Caki2 (cell line): ENCODE measurements at places on chromosomes 1 and 21. TPM values are rescaled to one million over a fixed set of nuclear protein-coding genes. Genes with fewer than 3 reads are reported as not detected.
A peak's percentile ranks its signal among the peaks of the same experiment; 100 is the strongest.

DNA sequence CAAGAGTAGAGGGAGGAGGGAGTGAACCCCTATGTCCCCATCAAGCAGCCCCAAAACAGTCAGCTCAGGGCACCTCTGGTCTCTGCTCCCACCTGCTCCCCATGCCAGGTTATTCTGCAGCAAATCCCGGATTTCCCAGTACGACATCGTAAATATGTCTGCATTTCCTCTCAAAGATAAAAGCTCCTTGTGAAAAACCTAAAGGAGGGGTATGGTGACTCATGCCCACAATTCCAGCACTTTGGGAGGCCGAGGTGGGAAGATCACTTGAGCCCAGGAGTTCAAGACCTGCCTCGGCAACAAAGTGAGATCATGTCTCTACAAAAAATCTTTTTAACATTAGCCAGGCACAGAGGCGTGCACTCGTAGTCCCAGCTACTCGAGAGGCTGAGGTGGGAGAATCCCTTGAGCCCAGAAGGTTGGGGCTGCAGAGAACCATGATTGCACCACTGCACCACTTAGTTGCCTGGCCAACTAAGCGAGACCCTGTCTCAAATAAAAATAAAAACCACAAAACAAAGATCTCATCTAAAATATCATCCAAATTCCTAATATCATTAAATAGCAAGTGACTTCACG lies 7.1 kb downstream of the ACOT7 start:
- peak; percentile 63 for DNase-seq

- DNase-seq, result no peak
These were observed 90.6 kb downstream of the TLR5 start for GRCh38 chr1:223052462-223052861.

- no peak for DNase-seq
These were observed 50.1 kb upstream of the KCNJ15 start for GRCh38 chr21:38206646-38207045.

DNA sequence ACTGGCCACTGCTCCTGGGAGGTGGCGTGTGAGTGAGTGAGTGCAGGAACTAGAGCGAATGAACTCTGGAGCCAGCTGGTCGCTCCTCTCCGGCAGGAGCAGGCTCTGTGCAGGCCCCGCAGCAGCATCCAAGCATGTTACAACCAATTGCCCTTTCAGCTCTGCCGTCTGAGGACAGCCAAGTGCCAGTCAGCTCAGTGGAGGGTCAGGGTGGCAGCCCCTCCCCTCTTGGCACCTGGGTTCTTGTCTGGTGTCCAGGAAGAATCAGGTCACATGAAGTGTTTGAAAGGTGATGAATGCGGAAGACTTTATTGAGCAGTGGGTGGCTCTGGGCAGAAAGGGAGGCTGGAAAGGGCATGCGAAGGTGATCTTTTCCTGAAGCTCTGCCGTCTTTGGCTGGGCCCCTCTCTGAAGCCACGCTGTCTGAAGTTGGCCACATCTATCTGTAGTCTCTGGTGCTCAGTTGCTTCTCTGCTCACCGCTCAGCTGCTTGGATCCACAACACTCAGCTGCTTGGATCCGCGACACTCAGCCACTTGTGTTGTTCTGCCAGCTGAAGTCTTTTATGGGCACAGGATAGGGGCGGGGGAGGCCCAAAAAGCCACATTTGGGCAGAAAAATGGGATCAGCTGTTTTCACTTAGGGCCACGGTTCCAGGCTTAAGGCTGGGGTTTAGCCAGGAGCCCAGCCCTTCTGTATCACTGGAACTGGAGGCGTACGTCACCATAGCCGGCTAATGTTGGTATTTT lies 139.8 kb downstream of the ADSS2 start:
- no peak for DNase-seq

GRCh38 chr1:68218490-68218889 lies 13.8 kb downstream of the WLS start:
- no peak for DNase-seq

GRCh38 chr1:44970317-44970716 lies 16.1 kb downstream of the EIF2B3 start:
- no peak for DNase-seq

GRCh38 chr1:92259350-92259749 lies 39.4 kb downstream of the GLMN start:
- no peak for DNase-seq

- no peak for DNase-seq
These were observed 7.2 kb upstream of the BECN2 start for GRCh38 chr1:241950390-241950789.

- peak; percentile 18 for DNase-seq
These were observed 23.2 kb downstream of the HAX1 start for GRCh38 chr1:154295408-154296235.

The SEC16B gene
- 4.2 and 25.5 TPM in 2 replicates for total RNA-seq

The OR2L13 gene
- not detected in 2 replicates for total RNA-seq

The PLD5 gene
- 2.5 TPM in 1 of 2 replicates, not detected in the other for total RNA-seq
